Motor neuron (in vitro differentiated cells): ENCODE measurements at places on chromosomes 7 and 10.

DNA sequence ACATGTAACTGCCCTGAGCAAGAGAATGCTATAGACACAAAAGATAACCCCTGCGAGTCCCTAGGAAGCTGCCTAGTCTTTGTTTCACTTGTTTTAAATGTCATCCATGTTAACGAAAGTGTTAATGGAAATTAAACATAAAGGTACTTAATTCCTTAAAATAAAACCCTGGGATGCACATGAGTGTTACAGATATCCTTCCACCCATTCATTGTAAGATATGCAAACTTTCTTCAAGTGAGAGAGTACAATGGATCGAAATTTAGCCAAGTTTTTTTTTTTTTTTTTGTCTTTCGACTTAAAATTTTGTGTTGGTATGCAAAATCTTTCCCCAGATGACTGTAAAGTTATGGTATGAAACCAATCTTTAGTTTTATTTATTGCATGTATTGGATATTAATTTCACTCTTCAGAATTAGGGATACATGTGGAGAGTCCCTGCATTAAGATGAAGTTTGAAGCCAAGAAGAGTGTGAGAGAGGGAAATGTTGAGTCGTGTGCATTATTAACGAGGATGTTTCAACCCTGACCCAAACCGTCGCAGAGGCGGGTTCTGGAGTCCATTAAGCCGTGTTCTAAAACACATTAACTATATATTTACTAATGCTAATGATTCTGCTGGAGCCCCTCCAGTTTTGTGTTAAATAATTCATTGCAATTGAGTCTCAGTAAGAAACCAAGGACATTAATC, 1.6 kb downstream of the CDK14 start:
- no peak for ATAC-seq

DNA sequence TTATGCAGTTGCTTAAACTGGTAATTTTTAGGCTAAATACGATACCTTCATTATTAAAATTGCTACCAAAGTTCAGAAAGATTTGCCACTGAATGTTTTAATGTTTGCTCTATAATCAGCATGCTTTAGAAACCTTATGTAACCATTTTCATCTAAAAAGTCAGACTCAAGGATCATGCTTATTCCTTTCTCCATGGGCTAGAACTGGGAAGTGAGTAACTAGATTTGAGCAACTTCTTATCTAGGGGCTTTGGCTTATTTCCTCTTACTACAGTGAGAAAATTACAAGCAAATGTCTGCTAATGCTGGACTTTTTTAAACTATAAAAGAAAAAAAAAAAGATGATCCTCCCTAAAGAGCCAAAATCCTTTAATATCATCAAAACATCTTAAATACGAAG, 215.9 kb downstream of the CRPPA start:
- ATAC-seq: no peak

DNA sequence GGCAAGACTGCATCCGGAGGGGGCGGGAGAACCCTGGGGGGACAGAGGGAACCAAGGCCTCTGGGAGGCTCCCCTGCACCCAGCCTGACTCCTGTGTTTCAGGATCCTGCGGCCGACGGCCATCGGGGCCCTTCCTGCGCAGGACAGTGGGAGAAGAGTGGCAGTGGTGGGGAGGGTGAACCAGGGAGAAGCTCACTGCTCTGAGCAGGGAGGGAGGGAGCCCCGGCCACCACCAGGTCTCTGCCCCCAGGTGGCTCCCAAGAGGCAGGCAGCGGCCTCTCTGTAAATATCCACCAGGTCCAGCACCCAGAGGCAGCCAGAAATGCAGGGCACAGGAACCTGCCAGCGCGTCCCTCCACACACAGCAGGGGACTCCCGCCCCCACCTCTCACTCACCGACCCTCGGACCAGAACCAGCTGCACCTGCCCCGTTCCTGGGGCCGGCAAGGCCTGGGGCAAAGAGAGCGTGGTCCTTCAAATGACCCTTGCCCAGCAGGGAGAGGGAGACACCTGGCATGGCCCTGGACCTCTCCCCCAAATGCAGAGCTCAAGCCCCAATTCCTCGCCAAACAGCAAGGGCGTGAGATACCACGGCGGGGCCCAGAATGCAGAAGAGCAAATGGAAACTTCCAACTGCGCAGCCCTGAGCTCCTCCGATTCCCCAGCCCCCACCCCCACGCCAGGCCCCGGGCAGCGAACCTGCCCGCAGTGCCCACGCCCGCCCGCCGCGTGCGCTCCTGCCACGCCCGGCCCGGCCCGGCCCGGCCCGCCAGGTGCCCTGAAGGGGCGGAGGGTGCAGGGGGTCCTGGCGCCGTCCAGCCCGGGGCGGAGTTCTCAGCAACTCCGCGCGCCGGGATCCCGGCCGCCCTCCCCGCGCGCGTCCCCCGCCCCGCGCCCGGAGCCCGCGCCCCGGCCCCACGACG, 805 bp downstream of the RASGEF1A start:
- ATAC-seq: peak; percentile 59

DNA sequence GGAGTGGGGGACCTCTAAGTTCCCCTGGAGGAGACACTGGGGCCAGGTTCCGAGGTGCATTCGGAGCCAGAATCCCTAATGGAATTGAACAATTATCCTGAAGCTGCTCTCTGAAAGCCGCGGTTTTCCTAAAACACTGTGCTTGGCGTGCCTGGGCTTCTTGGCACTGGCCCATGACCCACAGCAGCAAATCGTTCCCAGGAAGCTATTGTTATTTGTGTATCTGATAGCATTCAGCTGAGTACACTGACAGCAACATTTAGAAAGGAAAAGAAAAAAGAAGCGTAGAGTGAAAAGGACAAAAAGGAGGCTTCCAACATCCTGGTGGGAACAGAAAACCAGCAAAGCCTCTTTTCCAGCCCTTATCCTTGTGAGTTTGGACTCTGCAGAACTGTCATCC, 339.8 kb downstream of the FRMD4A start:
- ATAC-seq: no peak

- ATAC-seq: no peak
These were observed 81.2 kb downstream of the HIPK2 start for GRCh38 chr7:139696552-139696951.

DNA sequence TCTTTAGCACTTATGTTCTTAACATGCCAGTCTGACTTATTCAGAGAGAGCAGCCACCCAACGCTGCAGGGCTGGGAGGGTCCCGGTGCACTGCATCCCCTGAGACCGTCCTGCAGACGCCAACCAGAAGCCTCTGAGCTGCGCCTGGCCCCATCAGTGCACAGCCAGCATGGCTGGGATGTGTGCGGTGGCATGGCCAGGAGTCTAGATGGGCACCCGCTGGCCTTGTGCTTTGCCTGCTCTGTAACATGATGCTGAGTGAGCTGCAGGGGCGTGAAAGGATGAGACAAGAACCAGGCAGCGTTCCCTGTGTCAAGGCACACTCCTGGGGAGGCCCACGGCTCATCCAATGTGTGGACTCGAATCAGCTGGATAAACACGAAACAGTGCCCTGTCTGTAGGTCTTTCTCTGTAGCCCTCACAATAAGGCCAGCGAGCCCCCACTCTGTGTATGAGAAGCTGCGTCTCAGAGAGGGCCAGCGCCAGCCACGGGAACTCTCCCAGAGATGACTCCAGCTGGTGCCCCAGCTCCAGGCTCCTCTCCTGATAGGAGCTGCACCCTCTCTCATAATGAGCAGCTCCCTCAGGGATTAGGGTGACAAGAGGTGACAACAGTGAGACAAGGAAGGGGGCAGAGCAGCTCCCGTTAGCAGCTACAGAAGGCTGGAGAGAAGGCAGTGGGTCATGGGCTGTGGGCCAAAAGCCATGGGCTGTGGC, 96.8 kb downstream of the TNS3 start:
- ATAC-seq: no peak

DNA sequence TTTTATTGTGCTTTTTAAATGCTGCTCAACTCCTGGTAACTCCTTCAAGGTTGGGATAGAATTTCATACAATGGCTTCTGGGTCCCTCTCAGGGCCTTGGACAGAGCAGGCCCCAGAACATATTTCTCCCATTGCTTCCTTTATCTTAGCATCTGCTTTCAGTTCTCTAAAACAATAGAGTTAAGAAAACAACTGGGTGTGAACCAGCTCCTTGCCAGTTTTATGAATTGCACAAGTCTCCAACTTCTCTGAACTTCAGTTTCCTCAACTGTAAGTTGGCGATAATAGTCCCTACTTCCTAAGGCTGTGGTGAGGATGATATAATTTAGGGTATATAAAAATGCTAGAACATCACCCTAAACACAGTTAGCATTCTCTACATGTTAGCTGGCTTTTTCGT, 77.0 kb upstream of the INHBA start:
- ATAC-seq: no peak

DNA sequence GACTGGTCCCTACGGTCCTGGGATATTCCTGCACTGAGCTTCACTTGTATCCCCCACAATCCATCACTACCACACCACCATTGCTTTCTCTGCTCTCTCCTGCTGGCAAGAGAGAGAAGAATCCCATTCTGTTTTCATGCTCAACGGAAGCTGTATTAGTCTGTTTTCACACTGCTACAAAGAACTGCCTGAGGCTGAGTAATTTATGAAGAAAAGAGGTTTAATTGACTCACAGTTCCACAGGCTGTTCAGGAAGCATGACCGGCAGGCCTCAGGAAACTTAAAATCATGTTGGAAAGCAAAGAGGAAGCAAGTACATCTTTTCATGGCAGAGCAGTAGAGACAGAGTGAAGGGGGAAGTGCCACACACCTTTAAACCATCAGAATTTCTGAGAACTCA, 260.4 kb upstream of the LYZL1 start:
- no peak for ATAC-seq
